ENCODE measurements at places on chromosomes 12 and 14.

- no peak for DNase-seq
Measured at GRCh38 chr14:32200368-32201192, 1.3 kb upstream of the RNU6-7 start.

DNA sequence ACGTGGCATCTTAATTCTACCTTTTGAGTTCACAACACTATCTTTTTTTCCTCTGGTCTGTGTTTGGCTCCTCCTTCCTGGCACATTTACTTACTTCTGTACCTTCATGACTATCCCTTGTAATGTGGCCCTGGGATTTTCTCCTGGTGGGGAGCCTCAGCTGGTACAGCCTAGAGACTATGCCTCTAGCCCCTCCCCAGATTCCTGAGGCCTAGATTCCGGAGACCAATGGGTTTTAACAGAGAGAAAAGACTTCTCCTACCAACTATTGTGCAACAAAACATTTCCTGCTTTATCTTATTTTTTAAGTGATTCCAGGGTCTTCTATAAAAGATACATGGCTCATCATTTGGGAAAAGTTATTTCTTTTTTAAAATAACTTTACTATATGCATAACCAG lies 216.2 kb upstream of the KRR1 start:
- DNase-seq, result no peak

- no peak for DNase-seq
Measured at GRCh38 chr12:91007531-91008290, 2.9 kb upstream of the EPYC start.

DNA sequence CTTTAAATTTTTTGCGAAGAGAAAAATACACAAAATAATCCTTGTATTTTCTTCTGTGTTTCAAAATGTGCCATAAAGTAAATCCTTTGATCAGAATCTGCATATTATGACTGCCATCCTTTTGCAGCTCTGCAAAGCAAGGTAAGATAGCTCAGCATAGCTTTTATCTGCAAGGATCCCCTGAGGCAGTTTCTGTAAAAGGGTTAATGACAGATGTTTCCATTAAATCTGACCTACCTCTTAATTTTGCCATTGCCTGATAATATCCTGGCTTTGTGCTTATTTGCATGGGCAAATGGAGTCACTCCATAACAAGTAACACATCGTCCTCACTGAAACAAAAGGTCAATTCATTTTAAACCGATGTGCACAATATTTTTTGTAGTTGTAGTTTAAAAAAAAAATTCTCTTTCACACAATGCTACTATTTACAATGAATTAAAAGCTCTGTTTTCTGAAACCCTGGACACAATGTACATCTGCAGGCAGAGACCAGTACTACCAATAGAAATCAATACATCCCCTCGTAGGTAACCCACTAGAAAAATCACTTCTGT lies 108.5 kb upstream of the SOX5 start:
- no peak for DNase-seq

All from spinal cord (tissue), 10 donors.